ENCODE measurements at places on chromosomes 7 and 10.

DNA sequence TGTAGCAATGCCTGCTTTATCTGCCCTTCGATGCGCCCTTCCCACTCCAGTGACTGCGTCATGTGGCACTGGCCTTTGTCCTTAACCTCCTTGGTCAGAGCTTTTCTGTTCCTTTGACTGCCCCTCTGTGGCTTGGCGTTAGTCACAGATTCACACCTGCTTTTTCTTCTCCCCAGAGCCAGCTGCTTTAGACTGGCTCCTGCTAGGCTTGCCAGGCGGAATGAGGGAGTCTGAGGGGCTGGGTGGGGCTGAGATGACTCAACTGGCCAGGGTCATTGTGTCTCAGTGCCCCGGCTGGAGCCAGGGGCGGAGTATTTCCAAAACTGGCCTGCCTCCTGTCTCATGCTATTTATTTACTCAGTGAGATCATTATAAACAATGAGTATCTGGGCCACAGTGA, 194.1 kb downstream of the EMX2 start:
- no peak for DNase-seq

DNA sequence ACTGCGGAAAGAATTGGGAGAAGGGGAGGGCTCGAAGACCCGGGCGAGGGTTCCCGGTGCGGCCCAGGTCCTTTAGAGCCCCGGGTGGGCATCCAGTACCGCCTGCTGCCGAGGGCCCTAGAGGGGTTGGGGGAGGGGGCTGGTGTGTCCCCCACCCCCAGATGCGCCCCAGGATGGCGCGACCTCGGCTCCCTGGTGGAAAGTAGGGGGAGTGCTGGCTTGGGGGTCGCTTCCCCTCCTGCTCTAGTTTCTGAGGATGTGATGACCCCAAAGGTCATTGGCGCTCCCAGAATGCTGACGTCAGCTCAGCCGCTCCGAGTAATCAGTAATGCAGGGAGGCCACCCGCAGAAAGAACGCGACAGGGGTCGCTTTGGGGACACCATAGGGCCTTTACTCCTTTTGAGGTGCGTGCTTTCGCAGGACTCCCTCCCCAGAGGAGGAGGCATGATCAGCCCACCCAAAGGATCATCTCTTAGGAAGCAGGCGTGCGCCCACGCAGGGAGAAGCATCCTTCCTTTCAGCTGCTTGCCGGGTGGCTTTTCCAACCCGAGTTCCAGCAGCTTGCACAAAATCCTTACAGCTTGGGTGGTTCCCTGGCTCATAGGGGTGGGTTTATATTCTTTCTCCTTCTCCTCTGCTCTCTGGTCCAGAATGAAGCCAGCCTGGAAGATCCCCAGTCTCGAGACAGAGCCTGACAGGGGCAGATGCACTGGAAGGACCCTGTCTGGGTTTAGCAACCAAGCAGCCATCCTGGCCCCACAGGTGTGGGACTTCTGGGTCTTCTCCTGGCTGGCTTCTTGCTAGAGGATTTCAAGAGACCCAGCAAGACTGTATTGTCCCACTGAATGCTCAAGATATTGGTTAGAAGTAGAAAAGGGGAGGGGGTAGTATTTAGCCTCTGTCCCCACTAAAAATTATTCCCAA, 1.3 kb upstream of the PRKAG2 start:
- no peak for DNase-seq

DNA sequence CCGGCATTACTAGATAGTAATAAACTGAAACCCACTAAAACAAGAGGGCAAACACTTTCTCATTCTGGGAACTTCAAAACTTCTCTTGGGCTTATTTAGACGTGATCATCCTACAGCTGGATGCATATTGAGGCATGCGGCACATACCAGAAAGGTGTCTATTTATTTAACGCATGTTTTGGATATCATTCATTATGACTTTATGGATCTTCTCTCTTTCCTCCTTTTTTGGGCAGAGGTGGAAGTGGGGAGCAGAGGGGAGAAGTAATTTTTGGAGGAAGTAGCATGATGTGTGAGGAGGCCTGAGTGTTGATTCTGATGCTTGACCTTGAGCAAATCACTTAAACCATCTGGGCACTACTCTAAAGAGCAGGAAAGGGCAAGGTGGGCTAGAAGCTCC, 270.6 kb downstream of the TRIL start:
- no peak for DNase-seq

DNA sequence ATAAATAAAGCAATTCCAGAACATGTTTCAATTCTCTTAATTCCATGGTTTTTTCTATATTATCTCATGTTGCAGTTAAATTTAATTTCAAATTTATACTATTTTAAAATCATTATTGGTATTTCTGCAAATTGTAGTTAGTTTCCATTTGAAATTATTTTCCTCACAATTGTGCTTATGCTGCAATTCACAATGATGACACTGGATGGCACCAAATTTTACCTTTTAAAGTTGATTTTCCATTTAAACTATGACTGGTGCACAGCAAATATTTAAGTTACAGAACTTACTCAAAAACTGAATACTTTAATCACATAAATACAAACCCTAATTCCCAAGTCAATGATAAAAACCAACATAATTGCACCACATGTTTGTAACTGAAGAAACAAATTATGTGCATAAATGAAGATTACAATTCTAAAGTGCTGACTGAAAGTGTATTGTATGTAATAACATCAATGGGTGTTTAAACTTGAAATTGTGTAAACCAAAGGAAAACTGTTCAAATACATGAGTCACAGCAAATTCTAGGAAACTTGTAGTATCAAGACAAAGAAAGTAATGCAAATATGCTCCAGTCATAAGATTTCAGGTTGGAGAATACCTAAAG, 75.3 kb upstream of the AASS start:
- peak; percentile 26 for DNase-seq

GRCh38 chr10:35392482-35393228, 56.3 kb downstream of the CCNY start:
- DNase-seq, result no peak

DNA sequence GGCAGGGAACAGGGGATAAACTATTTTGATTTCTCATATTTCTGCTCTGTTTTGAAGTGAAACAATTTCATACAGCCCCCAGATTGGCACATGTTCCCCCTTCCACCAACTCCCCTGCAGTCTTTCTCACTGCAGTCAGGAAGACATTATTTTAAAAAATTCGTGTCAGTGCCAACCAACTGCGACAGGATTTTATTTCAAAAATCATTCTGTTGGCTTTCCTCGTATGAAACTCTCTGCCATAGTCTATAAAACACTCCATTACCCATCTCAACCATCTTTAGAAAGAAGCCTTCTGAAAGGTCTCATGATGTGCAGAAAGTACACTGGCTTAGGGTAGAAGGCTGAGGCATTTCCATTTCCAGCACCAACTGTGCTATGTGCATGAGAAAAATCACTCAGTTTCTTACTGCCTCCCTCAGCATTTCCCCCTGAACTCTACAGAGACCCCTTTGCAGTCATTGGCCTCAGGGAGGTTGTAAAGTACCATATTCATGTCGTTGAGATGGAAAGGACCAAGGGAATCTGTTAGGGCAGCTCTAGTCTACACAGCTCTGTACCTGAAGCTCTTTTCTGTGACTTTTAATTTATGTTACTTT, 46.9 kb downstream of the STEAP1B start:
- DNase-seq, result no peak

DNA sequence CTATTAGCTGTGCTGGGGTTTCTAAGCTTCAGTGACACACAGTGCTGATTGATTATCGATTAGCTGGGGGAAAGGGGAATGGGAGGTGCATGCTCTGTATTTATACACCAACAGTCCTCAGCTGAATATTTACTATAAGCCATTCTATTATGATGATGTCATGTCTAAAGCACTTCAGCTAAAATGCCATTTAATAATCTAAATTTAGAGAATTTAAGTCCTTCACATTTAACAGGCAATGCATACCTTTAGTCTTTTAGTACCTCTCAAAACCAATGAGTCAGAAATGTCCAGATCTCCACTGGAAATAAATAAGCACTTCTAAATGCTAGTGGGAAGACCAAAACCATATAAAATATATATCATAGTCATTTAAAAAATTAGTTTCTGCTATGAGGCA, 24.6 kb downstream of the RPP38 start:
- no peak for DNase-seq

- DNase-seq, result no peak
These were observed 588 bp upstream of the PAOX start for GRCh38 chr10:133378251-133379096.

DNA sequence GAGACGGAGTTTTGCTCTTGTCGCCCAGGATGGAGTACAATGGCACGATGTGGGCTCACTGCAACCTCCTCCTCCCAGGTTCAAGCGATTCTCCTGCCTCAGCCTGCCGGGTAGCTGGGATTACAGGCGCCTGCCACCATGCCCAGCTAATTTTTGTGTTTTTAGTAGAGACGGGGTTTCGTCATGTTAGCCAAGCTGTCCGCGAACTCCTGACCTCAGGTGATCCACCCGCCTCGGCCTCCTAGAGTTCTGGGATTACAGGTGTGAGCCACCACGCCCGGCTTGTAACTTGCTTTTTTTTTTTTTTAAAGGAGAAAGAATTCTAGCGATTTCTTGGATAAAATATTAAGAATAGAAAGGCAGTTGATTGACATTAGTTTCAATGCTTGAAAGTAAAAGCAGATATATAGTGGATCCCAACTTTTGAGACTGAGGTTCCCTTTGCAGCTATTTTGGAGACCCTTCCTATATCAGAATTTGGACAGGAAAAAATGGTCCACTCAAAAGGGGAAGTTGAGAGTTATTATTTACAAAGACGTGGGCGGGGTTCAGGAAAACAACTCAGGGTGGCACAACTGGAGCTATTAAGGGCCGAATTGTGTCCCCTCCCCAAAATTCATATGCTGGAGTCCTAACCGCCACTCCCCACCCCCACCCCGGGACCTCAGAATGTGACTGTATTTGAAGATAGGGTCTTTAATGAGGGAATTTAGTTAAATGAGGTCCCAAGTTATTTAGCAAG, 1.3 kb upstream of the ERCC6 start:
- no peak for DNase-seq

Measured in NCI-H2081 (cell line).